AG04449 (cell line): ENCODE measurements at places on chromosomes 11 and 22.

GRCh38 chr11:134835561-134835960 lies 423.5 kb upstream of the B3GAT1 start:
- no peak for DNase-seq

DNA sequence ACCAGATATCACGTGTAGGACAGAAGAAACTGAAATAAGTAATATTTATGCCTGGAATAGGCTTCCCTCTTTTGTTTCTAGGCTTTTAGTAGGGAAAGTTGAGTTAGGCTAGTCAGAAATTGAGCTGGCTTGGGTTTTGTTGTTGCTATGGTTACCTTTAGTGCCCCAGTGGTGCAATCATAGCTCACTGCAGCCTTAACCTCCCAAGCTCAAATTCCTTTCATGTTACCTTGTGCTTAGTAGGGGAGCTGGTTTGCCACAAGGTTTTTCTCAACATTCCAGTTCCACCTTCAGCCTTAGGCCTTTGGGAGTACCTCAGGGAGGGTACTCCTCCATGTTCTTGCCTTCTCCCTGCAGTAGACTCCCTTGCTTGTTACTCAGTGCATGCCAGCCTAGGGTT lies 69.1 kb upstream of the SUSD2 start:
- DNase-seq: no peak

DNA sequence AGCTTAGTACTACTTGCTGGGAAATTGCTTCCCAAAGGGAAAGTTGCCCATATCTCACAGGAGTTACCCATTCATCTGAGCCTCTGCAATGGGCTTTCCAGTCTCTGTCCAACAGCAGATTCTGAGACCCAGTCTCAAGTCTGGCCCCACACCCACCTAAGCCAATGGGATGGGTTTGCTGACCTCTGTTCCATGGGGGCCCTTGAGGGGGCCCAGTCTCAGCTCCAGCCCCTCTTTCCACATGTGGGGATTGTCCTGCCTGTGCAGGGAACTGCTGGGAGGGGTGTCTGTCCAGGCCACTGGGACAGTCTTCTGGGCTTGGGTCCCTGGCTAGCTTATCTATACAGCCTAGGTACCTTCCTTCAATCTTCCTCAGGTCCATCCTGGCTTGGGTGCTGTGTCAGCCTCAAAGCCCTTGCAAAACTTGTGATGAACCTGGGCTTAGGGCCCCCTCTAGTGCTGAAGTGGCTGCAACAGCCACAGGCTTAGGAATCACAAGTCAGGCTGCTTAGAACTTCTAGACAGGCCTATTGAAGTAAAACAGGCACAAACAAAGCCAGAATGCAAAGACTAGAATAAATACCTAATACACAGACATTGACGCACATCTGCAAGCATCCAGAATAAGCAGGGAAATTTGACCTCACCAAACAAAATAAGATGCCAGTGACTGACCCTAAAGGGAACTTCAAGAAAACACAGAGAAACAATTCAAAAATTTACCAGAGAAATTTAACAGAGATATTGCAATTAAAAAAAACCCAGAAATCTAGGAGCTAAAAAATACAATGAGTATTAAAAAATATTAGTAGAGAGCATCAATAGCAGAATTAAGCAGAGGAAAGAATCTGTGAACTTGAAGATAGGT lies 11.7 kb upstream of the PATL1 start:
- DNase-seq: peak; percentile 31

DNA sequence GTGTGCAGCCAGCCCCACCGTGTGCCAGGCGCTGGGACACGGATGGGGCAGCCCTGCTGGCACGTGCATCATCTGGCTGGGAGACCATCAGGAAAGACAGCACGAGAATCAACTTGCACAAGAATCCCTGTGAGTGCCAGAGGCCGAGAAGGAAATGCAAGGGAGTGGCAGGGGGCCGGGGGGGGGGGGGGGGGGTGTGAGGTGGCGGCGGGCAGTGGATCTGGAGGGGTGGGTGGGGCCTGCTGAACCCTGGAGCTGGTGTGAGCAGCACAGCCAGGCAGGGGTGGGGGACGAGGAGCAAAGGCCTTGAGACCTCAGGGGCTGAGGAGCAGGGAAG lies 14.0 kb upstream of the FLRT1 start:
- DNase-seq: no peak

GRCh38 chr22:48885919-48886305 lies 941.8 kb downstream of the BRD1 start:
- no peak for DNase-seq

DNA sequence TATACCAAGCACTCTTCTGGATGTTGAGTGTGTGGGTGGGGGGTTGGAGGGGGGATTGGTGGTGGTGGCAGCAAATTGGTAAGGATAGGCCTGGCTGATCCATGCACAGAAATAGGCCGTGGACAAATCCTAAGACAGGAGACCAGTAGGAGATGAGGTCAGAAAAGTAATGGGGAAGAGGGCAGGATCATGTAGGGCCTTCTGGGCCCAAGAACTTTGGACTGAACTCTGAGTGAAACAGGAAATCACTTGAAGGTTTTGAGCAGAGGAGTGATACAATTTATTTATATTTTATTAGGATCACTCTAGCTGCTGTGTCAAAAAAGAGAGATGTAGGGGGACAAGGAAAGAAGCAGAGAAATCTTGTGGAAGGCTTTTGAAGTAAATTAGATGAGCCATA lies 28.7 kb downstream of the TSG101 start:
- no peak for DNase-seq

DNA sequence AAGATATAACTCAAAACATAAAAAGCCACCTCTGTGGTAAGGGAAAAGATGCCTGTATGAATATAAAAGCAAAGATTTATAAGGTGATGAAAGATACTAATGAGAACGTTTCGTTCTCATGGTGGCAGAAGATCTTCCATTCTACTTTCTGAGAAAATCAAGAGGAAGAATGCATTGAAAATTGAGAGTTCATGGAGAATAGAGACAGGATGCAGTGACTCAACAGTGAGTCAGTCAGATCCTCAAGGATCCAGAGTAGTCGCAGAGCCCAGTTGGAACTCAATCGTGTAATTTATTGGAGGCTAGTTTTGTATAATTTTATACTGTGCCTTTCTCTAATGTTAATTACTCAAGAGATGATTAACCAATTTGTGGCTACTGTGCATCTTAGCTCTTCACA lies 73.3 kb downstream of the ENTHD1 start:
- peak; percentile 24 for DNase-seq

- DNase-seq: no peak
These were observed 61.5 kb upstream of the INCENP start for GRCh38 chr11:62062223-62062861.

- no peak for DNase-seq
These were observed 13.2 kb downstream of the ZNRF3 start for GRCh38 chr22:28896611-28897010.

GRCh38 chr11:108388576-108388975 lies 78.8 kb downstream of the C11orf65 start:
- no peak for DNase-seq

DNA sequence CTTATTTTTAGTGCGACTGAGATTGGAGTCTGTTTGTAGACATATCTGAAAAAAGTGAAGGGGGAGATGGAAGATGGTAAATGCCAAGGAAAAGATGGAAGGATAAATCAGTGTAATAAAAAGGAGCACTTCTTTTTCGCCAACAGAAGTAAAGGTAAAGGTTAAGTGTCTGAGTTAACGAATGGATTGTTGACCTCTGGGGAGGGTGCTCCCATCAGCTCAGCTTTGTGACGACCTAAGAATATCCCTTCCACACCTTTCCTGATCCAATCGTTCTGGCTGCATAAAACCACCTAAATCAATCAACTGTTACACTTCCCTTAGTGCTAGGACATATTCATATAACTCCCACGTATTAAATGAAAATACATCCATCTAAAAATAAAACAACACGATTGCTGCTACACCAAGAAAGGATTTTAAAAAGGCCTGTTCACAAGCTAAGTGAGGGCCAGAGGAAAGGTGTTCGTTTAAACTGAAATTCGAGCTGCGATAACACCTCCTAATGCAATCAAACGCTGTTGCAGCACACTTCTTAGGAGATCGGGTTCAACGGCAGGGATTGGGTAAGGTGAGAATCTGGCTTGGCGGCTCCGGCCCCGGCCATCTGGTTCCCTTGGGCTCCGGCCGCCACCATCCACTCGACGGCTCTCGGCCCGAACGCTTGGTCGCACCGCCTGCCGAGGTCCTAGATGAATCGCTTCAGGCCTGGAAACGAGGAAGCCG lies 658 bp downstream of the C11orf71 start:
- DNase-seq: no peak

DNA sequence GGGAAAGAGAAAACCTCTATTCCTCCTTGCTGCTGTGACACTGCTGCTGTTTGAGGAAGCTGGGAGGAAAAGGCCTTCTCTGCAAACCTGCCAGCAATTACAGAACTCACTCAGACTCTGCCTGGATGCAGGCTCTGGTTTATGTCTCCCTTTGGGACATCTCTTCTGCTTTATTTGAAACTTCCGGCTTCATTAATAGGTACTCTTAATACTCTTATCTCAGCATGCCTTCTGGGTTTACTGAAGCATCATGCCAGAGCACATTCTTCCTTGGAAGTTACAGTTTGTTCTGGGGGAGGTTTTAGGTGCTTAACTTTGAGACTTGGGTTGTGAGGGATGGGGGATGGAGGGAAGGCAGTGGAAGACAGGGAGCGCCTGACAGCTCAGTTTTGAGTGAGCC lies 79.9 kb downstream of the NAV2 start:
- no peak for DNase-seq

- DNase-seq: no peak
These were observed 1.1 kb downstream of the FXYD2 start for GRCh38 chr11:117823294-117823945.

DNA sequence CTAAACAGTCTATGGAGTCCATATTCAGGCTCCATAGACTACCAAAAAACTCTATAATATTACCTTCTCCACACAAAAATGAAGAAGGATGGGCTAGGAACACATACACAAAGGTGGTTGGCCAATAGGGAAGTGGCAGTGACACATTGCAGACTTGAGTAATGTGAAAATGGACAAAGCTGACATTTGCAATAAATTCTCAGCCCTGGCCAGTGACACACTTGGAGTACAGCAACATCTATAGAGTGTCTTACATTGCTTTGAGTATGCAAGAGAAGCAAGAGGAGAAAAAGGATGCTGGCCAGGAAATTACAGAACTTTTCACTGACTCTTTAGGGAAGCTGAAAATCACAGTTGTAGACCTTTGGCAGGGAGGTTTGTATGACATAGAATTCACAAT lies 7.3 kb upstream of the OR52W1 start:
- no peak for DNase-seq

DNA sequence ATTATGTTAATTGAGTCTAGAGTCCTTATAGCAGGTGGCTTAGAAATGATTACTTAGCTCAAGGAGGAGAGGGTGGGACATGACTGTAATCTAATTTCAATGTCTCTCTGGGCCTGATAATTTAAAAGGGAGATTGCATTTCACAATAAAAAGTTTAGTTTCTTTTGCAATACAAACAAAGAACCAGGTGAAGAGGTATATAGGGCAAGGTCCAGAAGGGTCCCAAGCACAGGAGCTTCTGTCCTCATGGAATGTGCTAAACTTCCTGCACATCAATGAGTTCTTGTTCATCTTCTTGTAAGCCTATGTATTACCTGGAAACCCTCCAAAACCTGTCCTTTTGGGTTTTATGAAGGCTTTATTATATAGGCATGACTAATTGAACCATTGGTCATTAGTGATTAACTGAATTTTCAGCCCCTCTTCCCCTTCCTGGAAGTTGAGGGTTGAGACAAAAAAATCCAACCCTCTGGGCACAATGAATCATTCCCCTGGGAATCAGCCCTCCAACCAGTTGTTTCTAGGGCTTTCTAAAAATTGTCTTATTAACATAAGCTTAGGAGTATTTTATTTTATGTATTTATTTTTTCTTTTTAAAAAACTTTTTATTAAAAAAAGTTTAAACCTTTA lies 37.6 kb downstream of the MS4A2 start:
- no peak for DNase-seq

- DNase-seq: no peak
These were observed 11.3 kb upstream of the MS4A7 start for GRCh38 chr11:60367009-60367408.

GRCh38 chr11:111949519-111950426 lies 12.6 kb downstream of the DIXDC1 start:
- no peak for DNase-seq

GRCh38 chr22:38653741-38654140 lies 2.5 kb downstream of the FAM227A start:
- no peak for DNase-seq

- no peak for DNase-seq
These were observed 38.2 kb upstream of the PAK1 start for GRCh38 chr11:77512092-77512491.

DNA sequence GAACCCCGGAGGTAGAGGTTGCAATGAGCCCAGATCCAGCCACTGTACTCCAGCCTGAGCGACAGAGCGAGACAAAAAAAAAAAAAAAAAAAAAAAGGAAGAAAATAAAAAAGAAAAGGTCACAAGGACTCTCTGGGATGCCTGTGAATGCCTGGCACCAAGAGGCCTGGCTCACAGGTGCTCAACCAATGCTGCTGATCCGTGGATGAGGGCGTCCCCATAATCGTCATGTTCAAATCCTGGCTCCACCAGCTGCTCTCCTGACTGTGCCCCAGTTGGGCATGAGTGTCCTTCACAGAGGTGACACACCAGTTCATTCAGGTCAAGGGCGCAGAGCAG lies 645 bp upstream of the GAS2L1 start:
- DNase-seq: no peak

- no peak for DNase-seq
These were observed 67.4 kb upstream of the B3GAT1 start for GRCh38 chr11:134479206-134480135.

DNA sequence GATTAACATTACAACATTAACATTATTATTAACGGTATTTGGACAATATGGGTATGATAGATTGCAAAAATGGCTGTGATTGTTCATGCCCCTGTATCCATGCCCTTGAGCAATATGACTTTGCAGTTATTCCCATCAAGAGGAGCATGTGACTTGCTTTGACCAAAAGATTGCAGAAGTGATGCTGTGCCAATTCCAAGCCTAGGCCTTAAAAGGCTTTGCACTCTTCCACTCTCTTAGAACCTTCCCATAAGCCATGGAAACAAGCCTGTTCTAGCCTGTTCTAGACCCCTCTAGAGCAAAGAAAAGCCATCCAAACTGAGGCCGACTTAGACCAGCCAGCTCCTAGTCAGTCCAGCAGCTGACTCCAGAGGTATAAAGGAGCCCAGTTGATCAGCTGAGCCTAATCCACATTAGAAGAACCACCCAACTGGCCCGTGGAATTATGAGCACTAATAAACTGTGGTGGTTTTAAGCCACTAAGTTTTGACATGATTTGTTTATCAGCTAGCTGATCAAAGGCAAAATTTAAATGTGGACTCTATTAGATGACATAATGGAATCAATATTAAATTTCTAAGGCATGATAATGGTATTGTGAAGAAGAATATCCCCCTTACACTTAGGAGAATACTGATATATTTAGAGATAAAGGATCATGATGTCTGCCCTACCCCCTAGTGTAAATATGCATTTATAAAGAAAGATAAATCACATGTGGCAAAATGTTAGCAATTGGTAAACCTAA lies 28.6 kb downstream of the RAB30 start:
- no peak for DNase-seq

- DNase-seq: no peak
These were observed 1212.5 kb downstream of the LRRC4C start for GRCh38 chr11:40246983-40247382.
